ENCODE measurements at places on chromosomes 16 and 17.

DNA sequence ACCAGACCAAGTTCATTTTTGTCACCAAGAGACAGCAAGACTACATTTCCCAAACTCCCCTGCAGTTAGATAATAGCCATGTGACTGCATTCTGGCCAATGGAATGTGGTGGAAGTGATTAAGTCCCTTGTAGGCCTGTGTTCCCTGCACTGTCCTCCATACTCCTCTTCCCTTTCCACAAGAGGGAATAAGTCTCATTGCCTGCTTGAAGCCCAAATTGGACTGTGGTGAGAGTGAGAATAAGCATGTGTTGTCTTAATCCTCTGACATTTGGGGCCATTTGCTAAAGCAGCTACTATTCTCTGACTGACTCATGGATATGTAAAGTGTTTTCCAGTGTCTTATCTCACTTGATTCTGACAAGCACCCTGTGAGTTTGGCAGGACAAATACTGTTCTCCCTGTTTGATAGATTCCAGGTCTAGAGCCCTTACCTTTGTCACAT is 20.7 kb downstream of the PIK3R6 start:
- DNase-seq, result peak; percentile 45

DNA sequence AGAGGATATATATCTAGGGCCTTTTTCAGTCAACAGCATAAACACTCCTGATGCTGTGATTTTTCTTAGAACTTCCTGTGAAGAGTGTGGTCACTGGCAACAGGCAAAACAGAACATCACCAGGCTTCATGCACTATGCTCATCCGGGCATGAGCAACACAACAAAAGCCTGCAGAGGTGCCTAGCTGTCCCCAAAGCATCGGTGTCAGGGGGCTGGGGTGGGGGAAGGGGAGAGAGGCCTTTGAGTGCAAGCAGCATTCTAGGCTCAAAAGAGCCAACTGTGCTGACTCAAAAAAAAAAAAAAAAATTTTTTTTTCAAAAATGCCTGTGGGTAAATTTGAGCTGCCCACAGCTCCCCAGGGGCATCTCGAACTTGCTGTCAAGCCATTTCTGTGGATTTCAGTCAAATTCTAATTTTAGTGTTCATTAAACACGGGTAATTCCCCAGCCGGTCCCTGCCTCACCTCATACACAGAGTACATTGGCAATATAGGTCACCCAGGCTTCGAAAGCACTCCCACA is 194.6 kb upstream of the DYNLRB2 start:
- DNase-seq, result no peak

DNA sequence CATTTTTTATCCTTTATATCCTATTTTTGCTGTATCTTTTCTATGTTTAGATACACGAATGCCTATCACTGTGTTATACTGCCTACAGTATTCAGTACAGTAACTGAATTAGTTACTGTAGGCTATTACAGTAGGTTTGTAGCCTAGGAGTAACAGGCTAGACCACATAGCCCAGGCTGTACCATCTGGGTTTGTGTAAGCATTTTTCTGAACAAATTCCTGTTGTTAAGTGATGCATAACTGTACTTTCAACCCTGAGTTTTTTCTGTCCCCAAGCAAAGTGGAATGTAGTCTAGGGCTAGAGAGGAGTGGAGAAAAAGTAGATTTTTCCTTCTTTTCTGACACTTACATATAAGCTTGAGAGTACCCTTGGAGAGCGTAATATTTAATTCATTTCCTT is 282.1 kb downstream of the HS3ST3B1 start:
- no peak for DNase-seq

- DNase-seq, result no peak
Measured at GRCh38 chr16:57413301-57413730, 8.7 kb downstream of the CCL17 start.

DNA sequence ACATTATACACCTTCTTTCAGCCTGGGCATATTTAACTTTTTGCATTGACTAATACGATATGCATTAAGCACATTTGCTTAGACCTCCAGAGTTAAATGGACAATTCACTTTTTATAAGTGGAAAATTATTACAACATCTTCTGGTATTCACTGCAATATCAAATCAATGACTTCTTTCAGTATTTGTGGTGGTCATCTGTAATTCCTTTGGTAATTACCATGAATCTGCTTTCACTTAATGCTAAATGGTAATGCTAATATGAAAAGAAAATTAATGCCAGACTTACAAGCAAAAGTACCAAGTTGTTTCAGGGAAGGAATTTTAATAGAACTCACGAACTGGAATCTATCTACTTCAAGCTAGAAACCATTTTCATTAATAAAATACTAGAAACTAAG is 6.4 kb downstream of the GPATCH8 start:
- no peak for DNase-seq

- no peak for DNase-seq
Measured at GRCh38 chr17:43658900-43659299, 2.8 kb downstream of the MEOX1 start.

DNA sequence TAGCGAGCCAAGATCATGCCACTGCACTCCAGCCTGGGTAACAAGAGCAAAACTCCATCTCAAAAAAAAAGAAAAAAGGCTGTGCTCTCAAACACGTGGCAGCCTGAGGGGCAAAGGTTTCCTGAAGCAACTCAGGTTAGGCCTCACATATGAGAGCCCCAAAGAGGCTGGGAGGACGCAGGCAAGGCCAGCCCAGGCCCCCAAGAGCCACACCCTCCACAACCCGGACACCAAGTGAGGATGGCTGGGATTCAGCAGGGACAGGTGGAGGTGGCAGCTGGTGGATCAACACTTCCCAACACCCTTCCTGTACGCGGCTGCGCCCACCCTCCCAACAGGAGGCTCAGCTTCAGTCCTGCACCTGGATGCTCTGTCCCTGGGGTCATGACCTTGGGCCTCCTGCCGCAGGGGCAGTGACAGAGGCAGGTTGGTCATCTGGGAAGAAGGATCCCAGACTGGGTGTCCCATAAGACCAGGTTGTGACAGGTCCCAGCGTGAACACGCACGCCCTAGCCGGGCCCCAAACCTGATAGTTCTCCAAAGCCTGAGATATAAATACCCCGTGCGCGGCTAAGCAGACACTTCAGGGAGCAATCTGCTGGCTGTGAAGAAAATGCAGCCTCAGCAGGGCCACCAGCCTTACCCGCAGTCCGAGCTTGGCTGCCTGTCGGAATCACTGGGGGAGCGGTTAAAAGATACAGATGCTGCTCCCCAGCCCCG is 78.1 kb downstream of the TIMM22 start:
- no peak for DNase-seq

- no peak for DNase-seq
Measured at GRCh38 chr16:55031481-55031880, 100.8 kb downstream of the IRX5 start.

- peak; percentile 40 for DNase-seq
Measured at GRCh38 chr16:20884240-20884556, 16.0 kb downstream of the DCUN1D3 start.

GRCh38 chr16:51526621-51527020 is 375.6 kb upstream of the SALL1 start:
- DNase-seq, result no peak

GRCh38 chr17:31699281-31699680 is 159.8 kb downstream of the COPRS start:
- DNase-seq, result peak; percentile 11

GRCh38 chr16:87924041-87924810 is 12.1 kb downstream of the CA5A start:
- DNase-seq, result no peak

DNA sequence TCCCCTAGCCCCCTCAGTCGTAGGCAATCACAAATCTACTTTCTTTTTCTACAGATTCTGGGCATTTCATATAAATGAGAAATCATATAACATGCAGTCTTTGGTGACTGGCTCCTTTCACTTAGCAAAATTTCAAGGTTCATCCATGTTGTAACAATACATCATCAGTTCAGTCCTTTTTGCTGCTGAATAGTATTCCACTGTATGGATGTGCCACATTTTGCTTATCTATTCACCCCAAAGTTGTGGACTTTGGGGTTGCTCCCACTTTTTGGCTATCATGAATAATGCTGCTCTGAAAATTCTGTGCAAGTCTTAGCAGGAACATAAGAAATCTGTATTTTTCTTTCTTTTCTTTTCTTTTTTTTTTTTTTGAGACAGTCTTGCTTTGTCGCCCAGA is 39.0 kb downstream of the MRM1 start:
- DNase-seq, result no peak

- no peak for DNase-seq
Measured at GRCh38 chr16:26058326-26058725, 366.6 kb downstream of the HS3ST4 start.

DNA sequence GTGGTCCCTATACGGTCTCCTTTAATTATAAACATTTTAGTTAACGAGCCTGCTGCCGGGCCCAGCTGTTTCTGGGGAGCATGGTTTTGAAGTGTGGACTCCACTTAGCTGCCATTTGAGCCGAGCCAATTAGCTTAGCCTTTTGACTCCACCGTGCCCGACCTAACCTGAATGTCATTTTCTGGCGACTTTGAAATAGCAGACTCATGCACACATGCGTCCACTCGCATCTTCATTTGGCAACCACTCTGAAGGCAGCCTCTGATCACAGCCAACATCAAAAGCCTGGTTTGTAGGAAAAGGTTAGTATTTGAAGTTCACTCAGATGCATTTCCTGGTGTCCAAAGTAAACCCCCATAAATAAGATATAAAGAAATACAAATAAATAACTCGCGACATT is 16.8 kb downstream of the AXIN2 start:
- no peak for DNase-seq

DNA sequence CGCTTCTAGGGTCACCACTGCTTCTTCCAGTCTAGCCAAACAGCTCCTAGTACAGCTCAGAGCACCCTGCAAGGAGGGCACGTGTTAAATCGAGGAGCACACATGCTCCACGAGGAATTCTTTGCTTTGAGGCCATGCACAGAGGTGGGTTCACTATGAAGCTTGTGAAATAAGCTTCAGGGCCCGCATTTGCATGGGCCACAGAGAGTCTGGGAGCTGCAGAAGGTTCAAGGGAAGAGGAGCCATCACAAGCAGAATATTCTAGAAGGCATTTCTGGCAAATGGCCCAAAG is 55.3 kb downstream of the MYH13 start:
- no peak for DNase-seq

- peak; percentile 76 for DNase-seq
Measured at GRCh38 chr17:29347831-29348629, 42.1 kb upstream of the TAOK1 start.

DNA sequence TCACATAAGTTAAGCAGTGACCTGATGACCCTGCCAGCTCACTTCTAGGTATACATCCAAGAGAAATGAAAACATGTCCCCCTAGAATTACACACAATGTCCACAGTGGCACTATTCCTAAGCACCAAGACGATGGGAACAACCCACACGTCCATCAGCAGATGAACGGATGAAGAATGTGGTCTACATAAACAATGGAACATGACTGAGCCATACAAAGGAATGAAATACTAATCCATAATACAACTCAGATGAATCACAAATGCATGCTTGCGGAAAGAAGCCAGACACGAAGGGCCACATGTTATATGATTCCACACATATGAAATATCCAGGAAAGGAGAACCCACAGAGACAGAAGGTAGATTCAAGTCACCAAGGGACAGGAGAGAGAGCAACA is 17.4 kb downstream of the USP22 start:
- DNase-seq, result no peak

DNA sequence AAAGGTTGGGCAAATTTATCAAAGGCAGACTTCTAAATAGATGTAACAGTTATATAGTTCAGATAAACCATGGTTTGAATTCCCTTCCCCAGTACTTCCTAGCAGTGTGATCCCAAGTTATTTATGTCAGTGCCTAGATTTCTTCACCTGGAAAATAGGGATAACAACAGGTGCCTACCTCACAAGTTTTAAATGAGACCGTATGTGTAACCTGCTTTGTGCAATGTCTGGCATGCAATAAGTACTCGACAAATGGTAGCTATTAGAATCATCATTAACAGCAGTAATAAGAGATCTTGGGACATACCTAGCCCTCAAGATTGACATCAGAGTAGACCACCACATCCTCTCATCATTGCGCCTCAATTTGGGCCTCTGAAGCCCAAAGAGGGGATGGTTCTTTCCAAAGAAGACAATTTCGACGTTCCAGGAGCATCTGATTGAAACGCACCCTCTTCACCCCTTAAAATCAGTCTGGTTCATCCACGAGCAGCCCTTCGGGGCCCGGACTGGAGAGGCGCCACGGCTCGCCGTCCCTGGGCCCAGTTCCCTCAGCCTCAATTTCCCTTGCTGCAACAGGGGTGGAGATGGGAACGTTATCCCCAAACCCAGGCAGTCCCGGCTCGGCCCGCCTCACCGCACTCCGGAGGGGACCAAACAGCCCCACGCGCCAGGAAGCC is 541 bp downstream of the ACACA start:
- DNase-seq, result no peak

DNA sequence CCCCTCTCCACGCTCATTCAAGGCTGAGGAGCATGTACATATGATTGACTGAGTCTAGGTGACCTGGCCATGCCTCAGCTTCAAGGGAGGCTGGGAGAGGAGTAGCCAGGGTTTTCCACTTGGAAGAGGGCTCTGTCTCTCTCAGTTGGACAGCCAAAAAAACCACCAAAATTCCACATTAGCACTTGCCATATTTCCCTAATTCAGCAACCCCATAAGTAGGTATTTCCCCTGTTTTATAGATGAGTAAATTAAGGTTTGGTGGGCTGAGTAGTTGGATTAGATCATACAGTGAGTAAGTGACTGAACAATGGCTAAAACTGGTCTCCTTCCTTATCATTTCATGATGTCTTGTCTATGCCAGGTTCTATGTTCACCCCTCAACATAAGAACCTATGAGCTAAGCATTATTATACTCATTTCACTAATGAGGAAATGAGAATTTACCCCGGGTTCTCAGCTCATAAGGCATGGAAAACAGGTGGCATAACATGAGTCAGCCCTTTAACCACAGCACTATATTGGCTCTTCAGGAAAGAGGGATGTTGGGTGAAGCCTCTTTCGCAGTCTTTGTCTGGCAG is 68.0 kb upstream of the GAS7 start:
- DNase-seq, result no peak

DNA sequence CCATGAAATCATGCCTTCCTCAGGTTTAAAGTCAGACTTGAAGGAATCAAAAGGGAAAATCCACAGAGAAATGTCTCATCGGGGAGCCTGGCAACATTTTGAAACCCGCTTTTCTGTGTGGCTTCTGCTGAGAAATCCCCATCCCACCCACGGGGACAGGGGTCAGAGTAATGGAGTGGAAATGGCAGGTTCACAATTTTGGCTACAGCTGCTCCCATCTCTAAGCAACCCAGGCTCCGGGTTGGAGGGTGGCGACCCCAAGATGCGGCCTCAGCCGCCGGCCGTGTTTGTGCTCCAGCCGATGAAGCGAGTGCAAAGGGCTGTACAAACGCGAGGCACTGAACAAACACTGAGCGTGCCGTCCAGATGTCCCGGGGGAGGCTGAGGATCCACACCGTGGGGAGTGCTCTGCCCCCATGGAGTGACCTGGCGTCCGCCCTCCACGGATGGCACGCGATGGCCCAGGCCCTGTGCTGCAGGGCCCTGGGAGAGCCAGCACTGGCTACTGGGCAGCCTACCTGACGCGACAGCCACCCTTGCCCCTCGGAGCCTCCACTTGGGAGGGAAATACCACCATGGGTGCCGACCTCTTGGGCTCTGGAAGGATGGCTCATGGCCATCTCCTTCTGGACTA is 22.2 kb downstream of the SLC43A2 start:
- DNase-seq, result no peak

- DNase-seq, result no peak
Measured at GRCh38 chr16:60792437-60792836, 1243.8 kb downstream of the CDH8 start.
